Placental epithelial cell (primary cell): ENCODE measurements at places on chromosomes 4 and X. TPM values are rescaled to one million over a fixed set of nuclear protein-coding genes. Genes with fewer than 3 reads are reported as not detected.

CD38 gene
- under 0.01 TPM in 2 replicates for total RNA-seq

XKRX gene
- 0.79 TPM in 1 of 2 replicates, not detected in the other for total RNA-seq

UGT2B15 gene
- total RNA-seq: not detected in 2 replicates

TMEM271 gene
- total RNA-seq: not detected in 2 replicates

MANBA gene
- 110 and 138 TPM in 2 replicates for total RNA-seq
